Calu3 (cell line): ENCODE measurements at places on chromosomes 7 and 10. TPM values are rescaled to one million over a fixed set of nuclear protein-coding genes. Genes with fewer than 3 reads are reported as not detected.

FAM25G gene
- total RNA-seq, result not detected in 2 replicates

KCND2 gene
- total RNA-seq, result 1.2 and 2.4 TPM in 2 replicates

CCL24 gene
- total RNA-seq, result 0.68 TPM in 1 of 2 replicates, not detected in the other

AKR1C8 gene
- total RNA-seq, result not detected in 2 replicates

NUDT5 gene
- total RNA-seq, result 73.9 and 83.8 TPM in 2 replicates

AMZ1 gene
- 0.12 and 0.44 TPM in 2 replicates for total RNA-seq

STAG3 gene
- 0.66 and 1.2 TPM in 2 replicates for total RNA-seq

ZDHHC4 gene
- 80.7 and 83.9 TPM in 2 replicates for total RNA-seq

RSU1 gene
- 49.0 and 56.8 TPM in 2 replicates for total RNA-seq

CFAP58 gene
- not detected in 2 replicates for total RNA-seq

CLEC5A gene
- not detected in 2 replicates for total RNA-seq

FOXI2 gene
- total RNA-seq, result not detected in 2 replicates

NKX2-3 gene
- total RNA-seq, result not detected in 2 replicates

CACNB2 gene
- total RNA-seq, result not detected in 2 replicates

LDB3 gene
- total RNA-seq, result not detected in 2 replicates

CPXM2 gene
- not detected in 2 replicates for total RNA-seq

TAC1 gene
- 0.80 and 2.8 TPM in 2 replicates for total RNA-seq

MSS51 gene
- total RNA-seq, result 2.9 and 3.3 TPM in 2 replicates

CYP2C9 gene
- 4.9 and 7.8 TPM in 2 replicates for total RNA-seq

ANKRD1 gene
- 2.3 and 6.2 TPM in 2 replicates for total RNA-seq

ZYX gene
- total RNA-seq, result 114 and 119 TPM in 2 replicates

PTF1A gene
- total RNA-seq, result not detected in 2 replicates

GRID2IP gene
- 1.2 and 1.4 TPM in 2 replicates for total RNA-seq

DENND11 gene
- total RNA-seq, result 24.5 and 26.5 TPM in 2 replicates

NUPR2 gene
- total RNA-seq, result not detected in 2 replicates

FFAR4 gene
- 0.61 and 0.97 TPM in 2 replicates for total RNA-seq

LIPM gene
- total RNA-seq, result not detected in 2 replicates

PRKG1 gene
- total RNA-seq, result 0.21 and 0.81 TPM in 2 replicates

PLA2G12B gene
- not detected in 2 replicates for total RNA-seq

CDCA7L gene
- 71.8 and 76.3 TPM in 2 replicates for total RNA-seq

IDI2 gene
- total RNA-seq, result not detected in 2 replicates

EN2 gene
- total RNA-seq, result 3.2 TPM in 2 replicates

TMEM273 gene
- not detected in 2 replicates for total RNA-seq

ZNF800 gene
- 33.2 and 36.5 TPM in 2 replicates for total RNA-seq

TMED4 gene
- total RNA-seq, result 115 and 128 TPM in 2 replicates

GIGYF1 gene
- 29.5 and 30.8 TPM in 2 replicates for total RNA-seq

CDH23 gene
- total RNA-seq, result 0.07 and 0.12 TPM in 2 replicates

OR6B1 gene
- total RNA-seq, result not detected in 2 replicates

SCART1 gene
- 1.8 and 2.2 TPM in 2 replicates for total RNA-seq

FMC1 gene
- total RNA-seq, result 2.9 and 9.1 TPM in 2 replicates
